NCI-H1048 (cell line): ENCODE measurements at places on chromosomes 1 and 21.

DNA sequence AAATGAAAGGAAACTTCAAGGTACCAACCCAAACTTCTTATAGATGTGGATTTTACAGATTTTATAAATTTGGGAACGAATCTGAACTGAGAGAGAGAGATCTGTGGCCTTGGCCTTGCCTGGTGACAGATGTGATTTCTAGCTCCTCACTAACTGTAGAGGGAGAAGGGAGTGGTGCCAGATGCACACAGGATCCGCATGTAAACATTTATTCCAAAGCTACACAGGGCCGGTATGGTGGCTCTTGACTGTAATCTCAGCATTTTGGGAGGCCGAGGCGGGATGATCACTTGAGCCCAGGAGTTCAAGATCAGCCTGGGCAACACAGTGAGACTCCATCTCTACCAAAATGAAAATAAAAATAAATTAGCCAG lies 77.1 kb downstream of the PGBD5 start:
- no peak for DNase-seq

GRCh38 chr1:48930011-48930410 lies 153.3 kb upstream of the BEND5 start:
- no peak for DNase-seq

- DNase-seq = no peak
These were observed 160.9 kb upstream of the IVNS1ABP start for GRCh38 chr1:185477638-185478580.

DNA sequence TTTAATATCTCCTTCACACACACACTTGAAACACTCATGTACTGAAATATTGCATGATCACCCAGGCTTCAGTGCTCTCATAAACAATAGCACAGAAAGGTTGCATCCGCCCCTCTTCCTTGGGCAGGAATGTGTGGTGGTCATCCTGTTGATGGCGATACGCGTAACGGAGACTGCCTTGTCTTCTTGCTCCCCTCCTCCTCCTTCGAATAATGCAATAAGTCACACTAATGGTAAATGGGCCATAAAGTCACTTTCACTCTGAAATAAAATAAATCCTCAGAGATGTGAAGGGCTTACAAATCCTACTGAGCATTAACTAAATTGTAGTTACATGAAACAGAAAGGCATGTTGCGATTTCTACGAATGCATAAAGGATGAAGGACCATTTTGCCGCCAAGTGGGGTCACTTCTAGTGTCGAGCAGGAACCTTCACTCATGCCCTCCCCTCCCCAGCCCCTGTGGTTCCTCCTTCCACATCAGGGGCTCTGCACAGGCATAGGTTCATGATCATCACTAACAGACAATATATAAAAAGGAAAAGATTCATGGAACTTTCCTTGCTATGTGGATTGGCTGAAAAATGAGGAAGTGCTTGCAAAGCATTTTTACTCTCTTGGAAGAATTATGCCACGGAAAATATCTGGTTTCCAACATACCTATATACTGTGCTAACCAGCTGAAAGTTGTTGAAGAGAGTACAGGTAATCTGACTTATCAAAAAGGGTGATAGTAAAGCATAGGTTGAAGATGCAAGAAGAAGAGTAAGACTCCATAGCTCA lies 1.2 kb upstream of the PGBD5 start:
- no peak for DNase-seq

DNA sequence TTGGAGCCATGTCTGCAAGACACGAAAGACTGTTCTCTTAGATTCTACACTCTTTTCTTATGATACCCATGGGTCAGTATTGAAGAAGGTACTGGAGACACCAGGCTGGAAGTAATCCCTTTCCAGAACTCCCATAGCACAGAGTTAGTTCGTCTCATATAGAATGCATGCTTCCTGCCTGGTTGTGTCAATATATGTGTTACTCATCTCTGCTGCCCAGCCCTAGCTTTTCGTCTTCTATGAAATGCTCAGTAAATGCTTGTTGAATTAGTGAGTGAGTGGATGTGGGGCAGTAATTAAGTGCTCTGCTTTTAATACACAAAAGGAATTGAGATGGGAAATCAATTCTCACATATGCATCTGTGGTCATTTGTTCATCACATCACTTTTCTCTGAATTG lies 32.1 kb downstream of the ADCY10 start:
- no peak for DNase-seq

GRCh38 chr1:87104945-87105344 lies 190.5 kb downstream of the HS2ST1 start:
- DNase-seq = no peak

DNA sequence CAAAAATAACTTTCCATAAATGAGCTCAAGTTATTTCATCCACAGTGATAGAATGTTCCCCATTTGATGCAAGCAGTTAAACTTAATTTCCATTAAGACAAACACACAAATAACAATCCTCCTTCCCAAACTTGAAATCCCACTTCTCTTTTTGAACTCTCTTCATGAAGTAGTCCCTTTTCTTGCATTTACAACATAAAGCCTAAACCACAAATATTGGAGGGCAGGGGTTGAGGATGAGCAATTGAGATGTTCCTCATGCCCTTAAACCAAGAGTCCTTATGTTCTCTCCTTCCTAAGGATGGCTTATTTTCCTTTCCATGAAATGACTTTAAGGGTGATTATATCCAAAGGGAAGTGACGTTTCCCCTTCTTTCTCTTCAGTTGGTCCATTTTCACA lies 228.8 kb downstream of the DISC1 start:
- no peak for DNase-seq

DNA sequence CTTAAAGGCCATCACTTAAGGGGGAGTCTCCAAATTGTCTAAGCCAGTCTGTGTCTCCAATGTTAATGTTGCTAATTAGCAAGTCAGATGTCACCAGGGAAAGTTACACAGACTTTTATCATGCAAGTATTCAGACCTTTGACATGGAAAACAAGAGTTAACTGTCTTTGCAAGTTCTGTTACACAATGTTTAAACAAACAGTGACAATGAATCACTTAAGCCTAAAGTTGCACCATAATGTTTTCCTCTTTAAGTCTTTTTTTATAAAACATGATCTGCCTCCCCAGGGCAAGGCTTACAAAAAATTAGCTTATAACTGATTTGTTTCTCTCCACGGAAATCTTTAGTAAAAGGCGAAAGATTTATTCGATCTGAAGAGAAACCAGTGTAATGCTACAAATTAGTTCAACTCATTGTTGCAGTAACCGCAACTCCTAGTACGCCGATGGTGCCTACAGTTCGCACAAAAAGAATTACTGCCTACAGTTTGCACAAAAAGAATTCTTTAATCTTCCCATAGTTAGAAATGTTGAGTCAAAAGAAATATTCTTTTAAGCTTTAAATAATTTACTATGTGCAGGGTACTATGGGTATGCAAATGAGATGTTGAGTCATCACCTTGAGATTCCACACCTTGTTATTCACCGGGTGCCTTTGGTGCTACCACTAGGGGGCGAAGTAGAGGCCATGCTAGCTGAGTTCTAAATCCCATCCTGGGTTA lies 45.3 kb downstream of the HHAT start:
- DNase-seq = peak; percentile 87

DNA sequence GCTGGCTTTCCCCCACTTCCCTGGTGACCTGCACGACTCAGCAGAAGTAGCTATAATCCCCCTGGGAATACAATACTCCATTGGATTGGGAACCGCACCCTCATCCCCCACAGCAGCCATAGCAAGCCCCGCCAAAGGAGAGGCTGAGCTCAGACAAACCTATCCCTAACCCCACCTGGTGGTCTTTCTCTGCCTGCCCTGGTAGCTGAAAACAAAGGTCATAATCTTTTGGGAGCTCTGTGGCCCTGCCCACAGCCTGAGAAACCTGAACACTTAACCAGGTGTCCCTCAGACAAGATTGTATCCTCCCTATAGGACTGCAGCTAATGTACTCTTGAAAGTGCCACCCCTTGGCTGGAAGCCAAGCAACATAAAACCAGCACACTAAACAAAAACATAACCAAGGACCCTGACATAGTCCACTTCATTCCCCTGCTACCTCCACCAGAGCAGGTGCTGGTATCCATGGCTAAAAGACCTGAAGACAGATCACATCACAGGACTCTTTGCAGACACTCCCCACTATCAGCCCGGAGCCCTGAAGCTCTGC lies 71.6 kb upstream of the RUNX1 start:
- no peak for DNase-seq

- DNase-seq = no peak
These were observed 61.8 kb downstream of the SPAG17 start for GRCh38 chr1:118123116-118123839.

DNA sequence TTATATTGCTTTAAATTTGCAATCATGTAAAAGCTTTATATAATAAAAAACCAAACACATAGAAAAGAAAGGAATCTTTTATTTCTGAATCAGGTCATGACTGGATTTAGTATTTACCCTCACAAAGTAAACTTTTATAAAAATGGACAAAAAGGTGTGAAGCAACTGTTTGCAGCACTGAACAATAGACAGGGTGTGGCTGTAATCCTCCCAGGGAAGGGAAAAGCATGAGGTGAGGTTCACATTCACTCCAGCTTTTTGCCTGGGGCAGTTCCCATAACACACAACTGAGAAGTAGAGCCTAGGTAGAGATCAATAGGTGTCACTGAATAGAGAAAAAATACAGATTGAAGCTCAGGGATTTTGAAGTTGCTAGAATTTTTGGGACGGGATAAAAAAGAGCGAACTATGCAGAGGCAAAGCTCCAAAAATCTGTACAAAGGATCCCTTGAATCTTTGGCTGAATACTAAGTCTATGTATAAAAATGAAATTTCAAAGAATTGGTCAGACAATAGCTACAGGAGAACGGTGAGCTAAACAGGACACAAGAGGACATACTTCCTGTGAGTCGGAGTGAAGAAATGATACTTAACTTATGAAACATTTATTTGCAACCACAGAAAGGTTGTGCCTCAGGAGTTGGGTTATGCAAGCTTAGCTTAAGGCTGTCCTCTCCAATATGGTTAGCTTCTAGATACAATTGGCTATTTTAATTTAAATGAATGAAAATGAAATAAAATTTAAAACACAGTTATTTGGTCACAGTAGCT lies 162.0 kb upstream of the ZP4 start:
- no peak for DNase-seq

GRCh38 chr1:53334312-53334711 lies 6.4 kb upstream of the LRP8 start:
- no peak for DNase-seq

DNA sequence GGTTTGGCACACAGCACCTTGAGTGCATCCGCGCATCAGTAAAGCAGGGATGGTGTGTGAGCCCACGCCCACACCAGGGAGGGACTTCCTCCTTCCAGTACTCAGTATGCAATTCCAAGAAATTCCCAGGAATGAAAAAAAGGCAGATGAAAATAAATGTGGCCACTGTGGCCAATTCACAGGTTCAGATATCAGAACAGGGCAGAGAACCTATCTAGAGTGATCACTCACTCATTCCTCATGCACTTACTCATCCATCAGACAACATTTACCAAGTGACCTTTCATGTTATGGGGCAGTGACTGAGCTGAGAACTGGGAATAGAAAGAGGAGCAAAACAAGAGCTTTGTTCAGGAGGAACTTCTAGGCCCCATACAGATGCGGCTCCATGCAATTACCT lies 113.7 kb downstream of the ZSCAN20 start:
- DNase-seq = no peak

DNA sequence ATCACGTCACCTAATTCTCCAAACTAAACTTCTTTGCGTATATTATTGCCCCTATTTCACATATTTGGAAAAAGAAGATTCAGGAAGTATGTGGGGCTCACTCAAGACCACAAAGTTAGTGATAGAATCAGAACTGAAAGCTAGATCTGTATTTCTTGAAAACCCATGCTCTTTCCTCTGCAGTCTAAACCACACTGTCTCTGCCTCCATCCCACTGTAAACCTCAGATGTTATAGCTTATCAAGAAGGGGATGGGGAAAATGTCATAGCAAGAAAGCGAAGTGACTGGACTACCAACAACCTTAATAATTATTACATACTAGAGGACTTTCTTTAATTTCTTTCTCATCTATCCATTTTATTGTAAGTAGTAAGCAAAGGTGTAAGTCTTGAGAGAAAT lies 257.7 kb upstream of the SGIP1 start:
- no peak for DNase-seq

- DNase-seq = no peak
These were observed 12.6 kb upstream of the RGL1 start for GRCh38 chr1:183792300-183792699.

GRCh38 chr1:211653293-211653692 lies 22.1 kb downstream of the NEK2 start:
- DNase-seq = no peak

- no peak for DNase-seq
These were observed 7.3 kb downstream of the OR2C3 start for GRCh38 chr1:247528812-247529474.

DNA sequence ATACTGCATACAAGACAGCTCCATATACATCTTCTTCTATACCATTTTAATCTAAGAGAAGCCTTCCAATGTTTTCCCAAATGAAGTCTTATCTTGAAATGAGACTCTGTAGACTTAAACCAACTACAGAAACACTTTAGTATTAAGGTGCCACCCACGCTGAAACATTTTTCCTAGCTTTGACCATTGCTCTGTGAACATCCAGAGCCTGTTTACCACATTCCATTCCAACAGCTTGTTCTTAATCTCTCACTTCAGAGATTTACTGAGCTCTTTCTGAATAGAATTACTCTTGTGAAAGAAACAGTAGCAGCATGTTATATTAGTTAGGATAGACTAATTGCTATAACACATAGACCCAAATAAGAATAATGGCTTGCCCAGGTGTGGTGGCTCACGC lies 19.6 kb upstream of the POGZ start:
- no peak for DNase-seq

GRCh38 chr1:91619881-91620280 lies 119.2 kb downstream of the CDC7 start:
- DNase-seq = no peak

GRCh38 chr1:115577513-115577912 lies 64.3 kb upstream of the VANGL1 start:
- no peak for DNase-seq

DNA sequence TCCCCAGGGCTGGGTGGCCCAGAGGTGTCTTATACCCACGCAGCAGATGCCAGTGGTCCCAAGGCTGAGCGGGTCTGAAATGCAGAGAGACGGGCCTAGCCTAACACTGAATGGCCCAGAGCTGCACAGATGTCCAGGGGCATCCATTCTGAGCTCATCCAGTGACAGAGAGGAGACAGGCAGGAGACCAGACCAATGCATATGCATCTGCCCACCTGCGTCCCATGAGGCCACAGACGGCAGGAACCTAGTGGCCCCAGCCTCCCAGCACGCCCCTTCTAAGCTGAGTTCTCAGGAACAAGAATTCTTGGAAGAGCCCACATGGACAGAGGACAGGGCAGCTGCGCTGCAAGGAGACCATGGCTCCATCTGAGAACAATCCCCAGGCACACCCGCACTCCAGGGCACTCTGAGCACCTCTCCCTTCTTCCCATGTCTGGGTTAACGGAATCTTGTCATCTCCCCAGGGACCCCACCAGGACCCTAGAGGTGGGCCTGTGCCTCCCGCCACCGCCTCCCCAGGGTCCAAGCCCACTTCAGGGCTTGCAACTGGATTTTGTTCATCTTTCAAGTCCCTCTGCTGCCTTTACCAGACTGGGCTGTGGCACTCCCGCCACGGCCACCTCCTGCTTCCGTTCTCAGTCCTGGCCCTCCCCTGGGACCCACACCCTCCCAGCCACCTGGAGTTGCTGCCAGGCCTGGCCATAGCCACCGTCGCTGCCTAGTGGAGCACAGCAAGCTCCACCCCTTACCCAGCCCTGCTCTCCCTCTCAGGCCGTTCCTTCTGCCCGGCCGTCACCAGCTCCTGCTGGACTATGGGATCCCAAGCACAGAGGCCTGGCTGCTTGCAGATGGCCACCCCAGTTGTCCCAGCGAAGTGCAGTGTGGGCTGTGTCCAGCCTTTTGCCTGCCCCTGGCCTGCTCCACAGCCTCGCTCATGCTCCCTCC lies 3.3 kb downstream of the WNT3A start:
- no peak for DNase-seq
